ENCODE measurements at places on chromosomes 11 and 22.
A peak's percentile ranks its signal among the peaks of the same experiment; 100 is the strongest.

DNA sequence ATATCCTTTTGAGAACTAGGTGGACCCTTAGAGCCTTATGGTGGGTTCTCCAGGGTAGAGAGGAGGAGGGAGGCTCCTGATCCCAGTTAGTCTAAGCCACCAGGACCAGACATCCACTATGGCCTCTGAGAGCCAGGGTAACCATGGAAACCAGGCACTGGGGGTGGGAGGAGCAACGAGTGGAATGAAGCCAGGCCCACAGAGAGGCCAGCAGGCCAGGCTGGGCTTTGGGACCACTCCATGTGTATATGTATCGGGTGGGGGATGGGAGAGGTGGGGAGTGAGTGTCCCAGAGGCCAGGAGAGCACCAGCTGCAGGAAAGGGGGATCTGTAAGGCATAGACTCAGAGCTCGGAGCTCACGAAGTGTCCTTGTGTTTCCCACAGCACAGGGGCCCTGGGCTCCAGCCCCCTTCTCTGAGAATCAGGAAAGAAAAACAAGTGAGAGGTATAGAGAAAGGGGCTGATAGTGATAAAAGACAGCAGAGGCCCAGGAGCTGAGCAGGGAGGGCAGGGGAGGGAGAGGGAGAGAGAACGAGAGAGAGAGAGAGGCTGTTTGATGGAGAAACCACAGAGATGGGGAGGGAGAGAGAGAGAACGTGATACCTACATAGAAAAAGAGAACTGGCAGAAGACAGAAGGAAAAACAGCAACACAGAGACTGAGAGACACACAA is 15.5 kb upstream of the TSPAN18 start:
- DNase-seq: no peak

GRCh38 chr11:106473089-106473722 is 395.7 kb downstream of the AASDHPPT start:
- DNase-seq: no peak

GRCh38 chr11:94308024-94308423 is 3.6 kb downstream of the IZUMO1R start:
- no peak for DNase-seq

GRCh38 chr22:25353516-25354445 is 134.3 kb downstream of the CRYBB2 start:
- no peak for DNase-seq

GRCh38 chr11:70910835-70911234 is 341.5 kb downstream of the SHANK2 start:
- no peak for DNase-seq

DNA sequence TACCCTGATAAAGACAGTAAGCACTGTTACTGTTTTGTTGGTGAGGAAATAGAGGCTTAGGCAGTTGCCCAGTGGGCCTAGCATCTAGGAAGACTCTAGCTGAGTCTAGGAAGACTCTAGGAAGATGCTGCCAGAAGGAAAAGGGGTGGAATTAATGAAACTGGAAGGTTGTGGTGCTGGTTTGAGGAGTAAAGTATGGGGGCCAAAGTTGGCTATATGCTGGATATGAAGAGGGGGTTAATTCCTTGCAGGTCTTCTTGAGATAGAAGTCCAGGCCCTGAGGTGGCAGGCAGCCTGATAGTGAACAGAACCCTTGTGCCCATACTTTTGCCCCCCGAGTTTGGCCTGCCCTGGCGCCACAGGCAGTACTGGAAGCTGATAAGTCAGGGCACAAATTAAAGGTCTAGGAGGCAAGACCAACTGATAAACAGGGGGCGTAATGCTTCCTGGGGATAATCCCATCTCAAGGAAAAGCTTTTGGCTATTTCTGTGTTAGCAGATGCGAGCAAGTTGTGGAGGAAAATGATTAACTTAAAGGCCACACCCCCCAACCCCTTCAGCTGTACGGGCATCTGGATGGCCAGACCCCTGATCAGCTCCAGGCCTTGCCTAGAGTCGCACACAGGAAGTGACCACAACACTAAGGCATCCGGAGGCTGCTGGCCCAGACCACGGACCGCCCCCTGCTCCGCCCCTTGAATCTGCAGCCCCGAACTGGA is 3.1 kb downstream of the ILK start:
- DNase-seq: peak; percentile 32

All from activated T-helper 1 cell treated with Interleukin-2 at 50 U/mL for 16 hours (primary cell).